Activated CD4-positive, alpha-beta T cell treated with anti-CD3 and anti-CD28 coated beads for 36 hours (primary cell): ENCODE measurements at places on chromosomes 11 and 22.
A peak's percentile ranks its signal among the peaks of the same experiment; 100 is the strongest.

GRCh38 chr11:35545391-35546003 lies 20.1 kb upstream of the PAMR1 start:
- DNase-seq, result no peak

- DNase-seq, result no peak
Observed at GRCh38 chr11:122789907-122790306, 48.4 kb upstream of the CRTAM start.

DNA sequence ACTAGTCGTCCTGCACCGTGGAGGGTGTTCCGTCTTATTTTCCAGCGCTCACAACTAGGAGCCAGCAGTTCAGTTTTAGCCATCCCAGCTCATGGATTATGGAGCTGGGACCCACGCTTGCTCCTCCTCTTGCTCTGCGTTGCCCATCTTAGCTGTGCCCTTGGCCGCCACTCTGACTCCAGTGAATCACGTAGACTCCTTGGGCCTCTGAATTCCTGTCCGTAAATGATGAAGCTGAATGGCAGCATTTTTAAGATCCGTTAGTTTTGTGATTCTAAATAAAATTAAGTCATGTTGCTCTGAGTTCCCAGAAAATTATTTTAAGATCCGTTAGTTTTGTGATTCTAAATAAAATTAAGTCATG lies 23.8 kb downstream of the BCR start:
- no peak for DNase-seq

DNA sequence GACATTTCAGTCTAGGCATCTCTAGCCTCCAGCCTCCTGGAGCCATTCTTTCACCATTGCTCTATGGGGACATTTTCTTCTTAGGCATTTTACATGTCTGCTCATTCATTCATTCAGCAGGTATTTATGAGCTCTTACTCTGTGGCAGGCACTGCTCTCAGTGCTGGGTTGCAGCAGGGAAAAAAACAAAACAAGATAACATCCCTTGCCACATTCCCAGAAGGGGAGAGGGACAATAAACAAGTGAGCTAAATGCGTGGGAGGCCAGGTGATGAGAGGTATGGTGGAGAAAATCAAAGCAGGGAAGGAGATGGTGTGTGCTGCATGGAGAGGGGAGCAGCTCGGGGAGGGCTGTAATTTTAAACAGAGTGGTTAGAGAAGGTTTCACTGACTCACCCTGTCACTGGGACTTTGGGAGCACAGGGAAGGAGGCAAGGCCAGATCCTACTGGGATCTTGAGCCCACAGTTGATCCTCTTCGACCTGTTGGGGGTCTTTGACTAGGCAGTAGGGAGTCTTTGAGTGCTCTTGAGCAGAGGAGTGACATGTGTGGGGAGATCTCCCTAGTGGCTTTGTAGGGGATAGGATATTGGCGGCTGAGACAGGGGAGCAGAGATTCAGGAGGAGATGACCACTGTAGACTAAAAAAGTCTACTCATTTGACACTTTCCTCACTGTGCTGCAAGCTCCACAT lies 17.0 kb downstream of the MICAL2 start:
- no peak for DNase-seq

GRCh38 chr11:77191823-77192495 lies 63.9 kb downstream of the MYO7A start:
- peak; percentile 81 for DNase-seq

GRCh38 chr11:114302663-114303062 lies 6.5 kb downstream of the NNMT start:
- DNase-seq, result no peak

- no peak for DNase-seq
Observed at GRCh38 chr11:76706667-76707066, 36.1 kb upstream of the LRRC32 start.

DNA sequence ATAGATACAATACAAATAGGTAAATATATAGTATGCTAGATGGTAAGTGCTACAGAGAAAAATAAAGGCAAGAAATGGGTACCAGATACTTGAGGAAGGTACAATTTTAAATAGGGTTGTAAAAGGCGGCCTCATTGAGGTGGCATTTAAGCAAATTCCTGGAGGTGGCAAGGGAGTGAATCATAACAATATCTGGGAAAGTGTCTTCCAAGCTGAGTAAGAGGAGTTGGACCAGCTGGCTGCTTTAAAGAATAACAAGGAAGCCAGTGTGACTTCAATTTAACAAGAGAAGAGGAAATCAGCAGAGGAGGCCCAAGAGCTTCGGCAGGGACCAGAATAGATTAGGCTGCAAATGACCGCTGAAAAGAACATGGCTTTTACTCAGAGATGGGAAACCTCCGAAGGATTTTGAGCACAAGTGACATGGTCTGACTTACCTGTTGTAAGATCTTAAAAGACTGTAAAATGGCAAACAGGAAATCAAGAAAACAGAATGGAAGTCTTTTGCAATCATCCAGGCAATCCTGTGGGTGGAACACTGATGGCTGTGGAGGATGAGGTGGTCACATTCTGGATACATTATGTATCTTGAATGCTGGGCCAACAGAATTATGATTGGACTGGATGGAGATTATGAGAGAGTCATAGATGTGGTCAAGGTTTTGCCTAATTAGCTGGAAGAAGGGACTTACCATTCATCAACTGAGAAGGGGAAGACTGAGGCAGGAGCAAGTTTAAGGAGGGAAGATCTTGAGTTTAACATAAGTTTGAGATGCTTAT lies 77.2 kb downstream of the RDX start:
- DNase-seq, result no peak
